ENCODE measurements at places on chromosomes 12 and 14.

GRCh38 chr14:35333264-35333730 lies 41.1 kb downstream of the PSMA6 start:
- DNase-seq: no peak

DNA sequence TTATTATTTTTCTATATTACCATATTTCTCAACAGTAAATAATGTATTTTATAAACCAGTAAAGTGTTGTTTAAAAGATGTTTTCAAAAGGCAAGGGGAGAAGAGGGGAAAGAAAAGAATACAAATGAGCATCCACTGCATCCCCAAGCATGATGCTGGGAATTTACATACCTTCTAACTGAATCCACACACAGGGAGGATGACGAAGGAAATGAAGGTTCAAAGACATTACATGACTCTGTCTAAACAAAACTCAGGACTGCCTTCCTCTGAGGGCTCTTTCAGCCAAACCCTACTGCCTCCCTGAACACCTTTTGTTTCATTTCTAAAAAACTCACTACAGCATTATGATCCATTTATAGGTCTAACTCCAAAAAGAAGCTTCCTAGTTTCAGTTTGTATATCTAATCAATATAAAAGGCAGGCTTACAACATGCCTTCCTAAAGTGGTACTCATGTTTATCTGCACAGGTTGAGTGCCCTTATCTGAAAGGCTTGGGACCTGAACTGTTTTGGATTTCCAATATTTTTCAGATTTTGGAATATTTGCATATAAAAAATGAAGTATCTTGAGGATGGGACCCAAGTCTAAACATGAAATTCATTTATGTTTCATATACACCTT lies 30.3 kb downstream of the DICER1 start:
- no peak for DNase-seq

- peak; percentile 7 for DNase-seq
Observed at GRCh38 chr14:29078810-29079522, 312.4 kb downstream of the FOXG1 start.

DNA sequence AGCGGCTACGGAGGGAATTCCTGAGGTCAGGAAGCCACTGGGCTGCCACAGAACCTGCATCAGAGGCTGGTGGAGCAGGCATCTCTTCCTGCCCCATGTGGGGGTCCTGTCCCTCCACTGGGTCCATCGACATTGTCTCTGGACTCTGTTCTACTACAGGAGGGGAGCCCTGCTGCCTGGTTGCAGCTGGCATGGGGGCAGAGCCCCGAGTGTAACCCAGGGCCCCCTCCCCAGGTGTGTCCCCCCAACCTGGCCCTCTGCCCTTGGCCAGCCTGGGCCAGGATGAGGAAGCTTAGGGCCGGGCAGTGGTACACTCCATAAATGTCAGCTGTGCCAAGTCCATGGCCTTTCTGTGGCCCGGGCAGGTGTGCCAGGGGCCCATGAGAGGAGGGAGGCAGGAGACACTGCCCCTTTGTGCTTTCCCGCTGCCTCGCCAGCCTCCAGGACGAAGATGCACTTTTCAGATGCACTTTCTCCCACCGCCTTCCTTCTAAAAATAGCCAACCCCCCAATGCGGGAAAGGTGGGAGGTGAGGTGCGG lies 4.0 kb upstream of the EXOC3L4 start:
- DNase-seq: no peak

- no peak for DNase-seq
Observed at GRCh38 chr14:39218171-39218769, 15.4 kb upstream of the MIA2 start.

DNA sequence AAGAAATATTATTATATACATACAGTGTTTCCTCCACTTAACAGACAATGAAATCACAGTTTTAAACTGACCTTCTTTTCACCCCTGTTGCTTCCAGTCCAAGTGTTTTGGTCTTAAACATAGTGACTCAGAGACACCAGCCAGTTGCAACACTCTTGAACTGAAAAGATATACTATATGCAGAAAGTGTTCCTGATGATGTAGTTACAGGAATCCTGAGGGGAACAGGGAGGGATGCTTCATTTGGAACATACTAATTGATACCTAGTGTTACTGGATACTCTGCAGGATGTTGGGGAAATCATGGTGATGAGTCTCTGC lies 420.8 kb downstream of the CCDC91 start:
- DNase-seq: no peak

Measured in DMS153 (cell line).